ENCODE measurements at places on chromosomes 4 and X.

GRCh38 chr4:105139646-105140045, 7.0 kb upstream of the TET2 start:
- DNase-seq: no peak

DNA sequence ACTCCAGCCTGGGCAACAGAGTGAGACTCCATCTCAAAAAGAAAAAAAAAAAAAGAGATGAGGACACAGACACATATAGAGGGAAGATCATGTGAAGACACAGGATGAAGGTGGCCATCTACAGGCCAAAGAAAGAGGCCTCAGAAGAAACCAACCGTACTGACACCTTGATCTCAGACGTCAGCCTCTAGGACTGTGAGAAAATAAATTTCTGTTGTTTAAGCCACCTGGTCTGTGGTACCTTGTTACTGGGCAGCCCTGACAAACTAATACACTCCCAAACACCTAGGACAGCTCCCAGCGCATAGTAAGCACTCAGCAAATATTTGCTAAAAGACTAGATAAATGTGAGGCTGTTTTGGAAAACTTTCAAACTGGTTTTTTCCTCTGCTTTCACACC, 59.2 kb upstream of the SMIM10 start:
- no peak for DNase-seq

DNA sequence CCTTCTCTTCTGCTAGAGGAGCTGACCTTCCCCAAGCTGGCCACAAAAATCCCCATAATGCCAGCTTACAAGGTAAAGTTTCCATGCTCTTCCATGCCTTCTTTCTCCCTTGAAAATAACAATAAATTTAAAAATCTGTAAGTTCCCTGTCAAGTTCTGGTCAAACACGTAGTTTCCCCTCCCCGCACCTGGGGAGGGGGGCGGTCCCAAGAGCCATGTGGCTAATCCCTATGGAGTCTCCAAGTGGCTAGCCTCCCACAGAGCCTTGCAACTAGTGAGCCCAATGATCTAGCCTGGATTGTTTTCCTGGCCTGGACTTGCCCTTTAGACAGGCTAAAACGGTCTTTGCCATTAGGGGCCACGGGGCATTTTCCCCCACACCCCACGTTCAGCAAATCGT, 2.1 kb upstream of the NRK start:
- no peak for DNase-seq

DNA sequence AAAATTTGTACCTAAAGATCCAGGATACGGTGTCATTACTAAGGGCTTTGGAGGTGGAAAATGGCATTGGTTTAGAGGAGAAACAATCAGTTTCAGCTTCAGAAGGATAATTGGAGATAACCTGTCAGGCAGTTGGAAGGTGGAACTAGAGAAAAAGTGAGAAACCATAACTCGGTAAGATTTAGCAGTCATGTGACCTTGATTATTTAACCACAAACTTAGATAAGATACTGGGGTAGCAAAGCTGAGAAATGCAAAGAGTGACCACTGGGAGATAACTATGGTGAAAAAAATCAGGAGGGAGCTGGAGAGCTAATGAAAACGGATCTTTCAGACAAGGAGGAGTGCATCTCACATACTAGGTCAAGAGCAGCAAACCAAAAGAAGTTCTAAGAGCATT, 58.3 kb upstream of the SMARCA5 start:
- DNase-seq: no peak

- DNase-seq: no peak
Observed at GRCh38 chrX:4277122-4277521, 563.7 kb upstream of the PRKX start.

DNA sequence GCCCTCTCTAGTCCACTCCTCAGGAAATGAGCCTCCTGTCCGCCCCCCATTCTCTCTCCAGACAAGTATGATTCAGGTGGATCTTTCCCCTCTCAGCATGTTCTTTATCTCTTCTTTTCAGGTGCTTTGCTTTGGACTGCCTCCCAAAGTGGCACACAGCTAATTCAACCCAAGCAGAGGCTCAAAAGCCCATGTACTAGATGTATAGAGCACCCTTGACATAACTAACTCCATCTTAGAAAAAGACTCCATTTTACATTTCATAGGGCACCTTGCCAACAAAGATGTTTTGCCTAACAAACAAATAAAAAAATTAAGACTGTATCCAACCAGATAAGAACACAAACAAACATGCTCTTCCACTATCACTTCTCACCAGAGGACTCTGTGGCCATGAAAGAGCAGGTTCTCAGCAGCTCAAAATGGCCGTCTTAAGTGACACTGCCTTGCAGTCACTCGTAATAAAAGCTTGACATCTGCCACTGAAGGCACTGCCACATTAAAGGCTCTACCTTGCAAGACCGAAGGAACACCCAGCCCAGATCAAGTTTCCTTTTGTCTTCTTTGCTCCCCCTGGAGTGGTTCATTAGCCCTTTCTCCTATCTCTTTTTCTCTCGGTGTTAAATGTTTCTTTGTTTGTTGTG, 84.9 kb upstream of the TAB3 start:
- no peak for DNase-seq

- DNase-seq: no peak
Observed at GRCh38 chr4:126251169-126251568, 936.4 kb downstream of the FAT4 start.

- no peak for DNase-seq
Observed at GRCh38 chr4:147836807-147837206, 104.9 kb downstream of the ARHGAP10 start.

- no peak for DNase-seq
Observed at GRCh38 chr4:140088323-140088967, 65.5 kb downstream of the MAML3 start.

DNA sequence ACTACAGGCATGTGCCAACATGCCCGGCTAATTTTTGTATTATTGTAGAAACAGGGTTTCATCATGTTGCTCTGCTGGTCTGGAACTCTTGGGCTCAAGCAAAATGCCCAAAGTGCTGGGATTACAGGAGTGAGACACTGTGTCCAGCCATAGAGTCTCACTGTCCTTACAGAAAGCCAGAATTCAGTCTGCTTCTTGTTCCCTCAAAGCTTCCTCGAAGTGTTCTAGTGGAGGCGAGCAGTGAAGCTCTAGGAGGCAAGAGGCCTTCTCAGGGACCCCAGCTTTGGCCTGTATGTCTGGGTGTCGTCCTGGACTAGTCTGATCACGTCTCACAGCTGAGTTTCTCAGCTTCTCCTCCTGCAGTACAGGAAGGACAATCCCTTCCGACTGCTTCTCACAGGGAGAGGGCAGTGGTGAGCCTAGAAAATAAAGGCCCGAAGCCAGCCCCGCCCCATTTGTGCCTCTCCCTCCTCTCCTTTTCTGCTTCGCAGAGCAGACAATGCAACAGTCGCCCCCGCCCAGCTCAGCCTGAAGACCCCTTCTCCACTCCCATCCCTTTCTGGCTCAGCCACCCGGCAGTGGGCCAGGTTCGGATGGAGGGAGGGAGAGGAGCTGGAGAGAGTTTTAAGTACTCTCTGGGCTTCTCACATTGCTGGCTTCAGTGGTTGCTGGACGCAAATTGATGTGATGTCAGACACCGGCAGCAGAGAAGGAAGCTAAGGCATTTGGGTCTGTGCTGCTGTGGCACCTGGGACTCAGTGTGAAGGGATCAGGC, 11.1 kb upstream of the FAM3A start:
- DNase-seq: peak; percentile 40

- peak; percentile 78 for DNase-seq
Observed at GRCh38 chrX:135521405-135522131, 1.1 kb downstream of the INTS6L start.

GRCh38 chr4:101458914-101459313, 111.6 kb upstream of the PPP3CA start:
- DNase-seq: no peak

DNA sequence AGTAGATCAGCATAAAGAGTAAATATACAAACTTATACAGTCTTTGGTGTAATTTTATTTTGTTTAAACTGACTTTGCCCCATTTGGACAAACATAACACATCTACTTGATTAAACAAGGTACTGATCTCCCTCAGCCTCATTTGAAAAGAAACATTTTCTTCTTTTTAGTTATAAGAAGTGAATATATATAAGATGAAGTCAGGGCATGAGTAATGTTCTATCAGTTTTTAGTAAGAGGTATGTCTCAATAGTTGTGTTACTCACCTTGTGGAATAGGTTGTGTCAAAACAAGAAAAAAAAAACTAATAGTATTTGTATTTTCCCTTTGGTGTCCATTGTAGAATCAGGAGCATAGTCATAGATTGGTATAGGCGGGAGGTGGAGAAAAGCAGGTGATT, 327.4 kb downstream of the RPA4 start:
- no peak for DNase-seq

- DNase-seq: no peak
Observed at GRCh38 chrX:123504047-123504446, 228.8 kb downstream of the THOC2 start.

DNA sequence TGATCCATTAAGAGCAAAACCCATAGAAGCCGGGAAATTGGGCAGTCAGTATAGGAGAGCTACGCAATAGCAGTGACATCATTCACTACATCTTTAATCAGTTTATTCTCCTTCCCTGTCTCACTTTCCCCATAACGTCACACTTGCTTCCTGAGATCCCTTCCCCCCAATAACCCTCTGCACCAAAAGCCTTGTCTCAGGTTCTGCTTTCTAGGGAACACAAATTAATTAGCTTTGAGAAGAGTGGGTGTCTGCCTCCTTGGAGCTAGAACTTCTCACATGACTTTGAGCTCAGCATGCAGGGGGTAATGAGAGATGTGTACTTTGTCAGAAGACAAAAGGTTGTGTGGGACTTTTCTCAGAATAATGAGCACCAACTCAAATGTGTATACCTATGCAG, 128.3 kb upstream of the MAOA start:
- no peak for DNase-seq

GRCh38 chr4:161197912-161198311, 965.9 kb downstream of the FSTL5 start:
- DNase-seq: no peak

DNA sequence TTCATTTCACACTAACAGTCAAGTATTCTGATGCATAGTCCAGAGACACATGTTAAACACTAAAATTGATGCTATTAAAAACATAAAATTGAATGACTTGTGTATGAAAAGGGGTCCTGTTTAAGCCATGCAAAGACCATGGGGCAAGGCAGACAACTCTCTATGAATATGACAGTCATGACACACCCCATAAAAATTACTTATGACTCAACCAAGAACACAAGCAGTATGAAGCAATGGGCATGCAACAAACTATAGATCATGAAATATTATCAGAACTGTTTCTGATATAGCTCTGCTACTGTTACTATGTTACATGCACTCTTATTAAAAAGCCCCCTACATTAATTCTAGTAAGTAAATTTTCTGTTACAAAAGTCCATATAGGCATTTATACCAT, 57.5 kb upstream of the ZCCHC13 start:
- DNase-seq: no peak

GRCh38 chrX:51435101-51435500, 61.3 kb downstream of the NUDT11 start:
- no peak for DNase-seq

DNA sequence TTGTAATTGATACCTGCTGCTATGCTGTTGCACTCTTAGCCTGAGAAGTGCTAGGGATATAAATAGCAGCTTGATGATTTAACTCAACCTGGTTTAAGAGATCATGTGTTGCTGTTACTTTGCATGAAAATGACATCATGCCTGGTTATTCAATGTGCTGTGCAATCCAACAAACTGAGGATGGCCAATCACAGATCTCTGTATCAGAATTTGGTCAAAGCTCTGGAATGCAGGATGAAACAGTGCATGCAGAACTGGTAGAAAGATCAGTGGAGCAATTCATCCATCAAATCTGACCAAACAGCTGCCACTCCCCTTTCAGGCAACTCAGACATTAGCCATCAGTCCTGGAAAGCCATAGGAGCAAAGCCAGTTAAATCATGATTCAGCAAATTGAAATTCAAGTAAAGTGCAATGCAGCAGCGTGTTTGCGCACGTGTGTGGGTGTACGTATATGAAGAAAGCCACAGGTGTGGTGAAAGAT, 160.3 kb upstream of the RASGEF1B start:
- DNase-seq: no peak

DNA sequence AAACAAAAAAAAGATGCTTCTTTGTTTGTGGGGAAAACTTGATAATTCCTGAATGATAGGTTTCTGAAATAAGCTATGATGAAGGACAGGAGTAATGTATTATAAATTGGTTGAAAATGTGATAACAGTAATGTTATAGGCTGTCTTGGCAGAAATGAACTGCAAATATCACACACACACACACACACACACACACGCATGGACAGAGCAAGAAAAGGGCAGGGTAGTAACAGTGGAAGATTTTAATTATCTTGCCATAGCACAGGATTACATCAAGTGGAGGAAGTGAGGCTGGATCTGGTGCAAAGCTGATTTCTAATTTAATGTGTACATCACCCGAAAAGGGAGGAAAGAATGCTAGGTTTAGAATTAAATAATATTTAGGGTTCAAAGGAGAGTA, 97.5 kb upstream of the CXXC4 start:
- no peak for DNase-seq

GRCh38 chr4:153117554-153117953, 86.7 kb upstream of the TRIM2 start:
- DNase-seq: no peak

DNA sequence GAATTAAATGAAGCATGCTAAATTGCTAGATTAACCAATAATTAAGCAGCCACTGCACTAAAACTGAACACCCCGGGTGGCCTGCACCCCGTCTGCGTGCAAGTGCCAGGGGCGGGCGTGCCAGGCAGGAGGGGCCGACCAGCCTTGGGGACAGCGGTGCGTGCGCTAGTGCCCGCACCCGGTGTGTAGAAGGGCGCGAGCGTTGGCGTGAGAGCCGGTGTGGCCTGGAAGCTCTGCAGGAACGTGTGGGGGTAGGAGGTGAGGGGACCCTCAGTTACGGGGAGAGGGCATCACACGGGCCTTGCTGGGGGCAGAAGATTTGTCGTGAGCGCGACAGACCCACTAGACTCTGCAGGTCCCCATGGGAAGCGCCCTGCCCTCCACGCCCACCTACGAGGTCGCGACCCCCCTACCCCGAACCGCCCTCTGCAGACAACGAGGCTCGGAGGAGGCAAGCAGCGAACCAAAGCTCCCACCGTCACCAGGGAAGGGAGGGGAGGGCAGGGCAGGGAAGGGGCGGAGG, 105.8 kb downstream of the FAM53A start:
- no peak for DNase-seq

DNA sequence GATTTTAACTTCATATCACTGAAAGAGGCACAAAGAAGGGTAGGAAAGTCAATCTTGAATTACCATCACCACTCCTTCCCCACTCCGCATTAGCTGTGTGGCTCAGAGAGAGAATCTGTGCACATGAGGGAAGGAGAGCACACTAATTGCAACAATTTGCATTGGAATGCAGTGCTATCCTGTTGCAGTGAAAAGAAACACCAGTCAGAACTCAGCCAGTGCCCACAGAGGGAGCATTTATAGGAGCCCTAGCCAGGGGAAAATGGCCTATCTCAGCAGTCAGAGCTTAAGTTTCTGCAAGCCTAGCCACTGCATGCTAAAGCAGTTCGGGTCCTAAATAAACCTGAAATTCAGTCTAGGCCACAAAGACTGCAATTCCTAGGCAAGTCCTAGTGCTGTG, 159.4 kb upstream of the AR start:
- DNase-seq: no peak

DNA sequence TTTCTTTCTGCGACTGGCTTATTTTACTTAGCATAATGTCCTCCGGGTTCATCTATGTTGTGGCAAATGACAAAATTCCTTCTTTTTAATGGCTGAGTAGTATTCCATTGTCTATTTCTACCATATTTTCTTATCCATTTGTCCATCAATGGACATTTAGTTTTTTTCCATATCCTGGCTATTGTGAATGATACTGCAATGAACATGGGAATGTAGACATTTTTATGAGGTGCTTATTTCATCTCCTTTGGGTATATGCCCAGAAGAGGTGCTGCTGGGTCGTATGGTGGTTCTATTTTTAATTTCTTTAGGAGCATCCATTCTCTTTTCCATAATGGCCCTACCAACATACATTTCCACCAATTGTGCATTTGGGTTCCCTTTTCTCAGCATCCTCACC, 76.5 kb upstream of the HPGD start:
- DNase-seq: no peak
